ENCODE measurements at places on chromosomes 12 and 14.

GRCh38 chr12:24977060-24977459 lies 28.2 kb upstream of the BCAT1 start:
- DNase-seq: no peak

DNA sequence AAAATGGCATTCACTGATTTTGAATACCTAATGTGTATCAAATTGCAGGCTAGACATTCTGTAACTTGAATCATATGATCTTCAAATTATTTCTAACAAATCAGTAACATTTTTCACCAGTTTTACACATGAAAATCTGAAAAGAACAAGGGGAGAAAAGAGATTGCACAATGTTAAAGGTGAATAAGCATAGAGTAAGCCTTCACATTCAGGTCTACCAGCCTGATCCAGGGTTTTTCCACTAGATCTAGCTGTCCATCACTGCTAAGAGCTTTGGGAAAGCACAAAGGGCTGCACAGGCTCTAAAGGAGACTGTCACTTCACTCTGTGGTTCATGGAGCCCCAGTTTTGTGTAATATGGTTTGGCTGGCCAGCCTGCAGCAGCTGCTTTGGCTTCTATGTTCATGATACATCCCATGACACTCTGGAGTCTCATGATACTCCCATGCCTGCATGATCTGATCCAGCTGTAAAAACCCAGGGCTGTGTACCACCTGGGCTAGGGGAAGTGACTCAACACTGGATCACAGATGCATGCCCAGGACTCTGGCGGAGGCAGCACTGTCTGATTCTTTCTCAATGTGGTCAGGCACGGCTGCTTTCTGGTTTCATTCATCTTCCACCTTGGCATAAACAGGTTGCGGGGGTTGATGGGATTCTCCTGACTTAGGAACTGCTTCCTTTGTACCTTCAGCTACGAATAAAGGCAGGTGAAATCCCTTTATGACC lies 859.7 kb downstream of the GALC start:
- DNase-seq: no peak

DNA sequence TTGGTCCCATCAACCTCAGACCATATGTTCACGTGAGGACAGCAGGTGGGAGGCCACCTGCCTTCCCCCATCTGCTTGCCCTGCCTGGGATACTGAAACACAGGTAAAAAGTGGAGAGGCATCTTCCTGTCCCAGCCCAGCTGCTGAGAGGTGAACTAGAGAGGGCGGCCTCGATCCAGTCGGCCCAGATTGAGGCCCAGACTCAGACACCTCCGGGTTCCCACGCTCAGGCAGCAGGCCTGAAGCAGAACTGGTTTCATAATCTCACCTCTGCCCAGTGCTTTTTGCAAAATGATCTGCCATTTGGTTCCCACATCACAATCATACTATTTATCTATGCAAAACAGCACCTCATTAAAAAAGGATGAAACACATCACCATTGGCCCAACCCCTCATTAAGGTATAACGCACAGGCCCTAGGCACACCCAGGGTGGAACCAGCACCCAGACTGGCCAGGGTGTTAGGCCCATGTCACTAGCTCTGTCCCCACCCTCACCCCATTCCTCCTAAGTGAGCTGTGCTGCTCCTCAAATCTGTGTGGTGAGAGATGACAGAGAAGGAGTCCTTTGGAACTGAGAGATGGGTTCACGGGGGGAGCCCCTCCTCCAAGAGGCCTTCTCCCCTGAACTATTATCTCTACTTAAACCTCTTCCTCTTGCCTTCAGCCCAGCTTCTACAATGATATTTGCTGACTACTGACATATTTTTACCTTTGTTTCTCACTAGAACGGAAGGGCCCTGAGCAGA lies 81.1 kb downstream of the ZFP36L1 start:
- DNase-seq: no peak

GRCh38 chr14:72946491-72946890 lies 20.2 kb downstream of the DCAF4 start:
- no peak for DNase-seq

DNA sequence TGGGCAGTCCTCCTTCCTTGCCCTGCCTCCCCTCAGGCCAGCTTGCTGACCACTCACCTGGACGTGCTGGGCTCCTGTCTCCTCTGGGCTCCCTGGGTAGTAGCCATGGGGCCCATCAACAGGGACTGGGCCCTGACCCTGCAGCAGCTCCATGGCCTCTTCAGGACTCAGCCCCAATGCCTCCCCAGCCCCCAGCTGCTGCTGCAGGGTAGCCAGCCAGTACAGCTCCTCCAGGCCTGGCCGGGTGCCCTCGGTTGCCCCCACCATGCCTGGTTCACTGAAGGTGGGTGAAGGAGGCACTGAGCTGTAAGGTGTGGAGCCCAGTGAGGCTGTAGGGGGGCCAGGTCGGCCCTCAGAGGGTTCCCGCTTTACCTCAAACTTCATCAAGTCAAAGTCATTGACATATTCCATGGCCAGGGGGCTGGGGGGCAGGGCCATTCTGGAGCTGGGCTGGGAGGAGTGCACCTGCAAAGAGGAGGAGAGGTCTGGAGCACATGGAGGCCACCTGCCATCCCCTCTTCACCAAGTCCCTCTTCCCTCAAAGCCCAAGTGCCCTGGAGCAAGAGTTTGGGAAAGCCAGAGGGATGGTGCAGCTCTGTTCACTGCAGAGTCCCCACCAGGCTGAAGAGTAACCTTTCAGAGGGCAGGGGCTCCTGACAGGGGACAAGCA lies 11.2 kb downstream of the CPNE6 start:
- no peak for DNase-seq
